Kidney (tissue), 22 donors: ENCODE measurements at places on chromosomes 6 and 20.
A peak's percentile ranks its signal among the peaks of the same experiment; 100 is the strongest.

DNA sequence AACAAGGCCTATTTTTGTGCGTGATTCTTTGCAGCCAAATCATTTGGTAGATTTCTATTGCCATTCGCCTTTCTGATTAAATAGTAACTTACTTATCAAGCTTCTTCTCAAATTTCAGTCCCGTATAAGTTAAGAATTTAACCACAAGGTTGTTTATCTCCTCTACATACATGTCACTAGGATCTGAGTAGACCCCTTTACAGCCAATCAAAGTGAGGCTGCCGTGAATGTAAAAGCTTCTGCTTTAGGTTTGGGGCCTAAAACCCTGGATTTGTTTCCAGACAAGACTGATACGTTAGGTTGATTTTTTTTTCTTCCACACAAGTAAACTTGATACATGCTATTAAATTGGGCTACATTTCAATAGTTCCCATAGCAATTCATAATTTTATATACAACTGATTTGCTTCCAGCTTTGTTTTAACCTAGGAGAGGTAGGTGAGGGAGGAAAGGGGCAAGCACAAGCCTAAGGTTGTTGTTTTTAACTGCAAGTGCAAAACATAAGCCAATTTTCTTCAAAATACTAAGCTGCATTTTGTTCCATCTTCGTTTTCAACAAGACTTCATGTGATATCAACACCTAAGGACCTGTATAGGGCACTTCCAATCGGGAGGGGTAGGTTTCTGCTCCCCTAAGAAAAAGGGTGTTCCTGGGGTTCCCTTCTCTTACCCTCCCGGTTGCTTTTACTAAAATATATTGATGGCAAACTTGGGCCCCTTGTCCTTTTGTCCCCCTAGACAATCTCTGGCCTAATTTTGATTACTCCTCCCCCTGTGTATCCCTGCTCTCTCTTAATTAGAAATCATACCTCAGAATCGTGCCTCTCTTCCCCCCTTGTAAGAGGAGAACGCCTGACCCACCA is 1.7 kb downstream of the RANBP9 start:
- DNase-seq: peak; percentile 21

DNA sequence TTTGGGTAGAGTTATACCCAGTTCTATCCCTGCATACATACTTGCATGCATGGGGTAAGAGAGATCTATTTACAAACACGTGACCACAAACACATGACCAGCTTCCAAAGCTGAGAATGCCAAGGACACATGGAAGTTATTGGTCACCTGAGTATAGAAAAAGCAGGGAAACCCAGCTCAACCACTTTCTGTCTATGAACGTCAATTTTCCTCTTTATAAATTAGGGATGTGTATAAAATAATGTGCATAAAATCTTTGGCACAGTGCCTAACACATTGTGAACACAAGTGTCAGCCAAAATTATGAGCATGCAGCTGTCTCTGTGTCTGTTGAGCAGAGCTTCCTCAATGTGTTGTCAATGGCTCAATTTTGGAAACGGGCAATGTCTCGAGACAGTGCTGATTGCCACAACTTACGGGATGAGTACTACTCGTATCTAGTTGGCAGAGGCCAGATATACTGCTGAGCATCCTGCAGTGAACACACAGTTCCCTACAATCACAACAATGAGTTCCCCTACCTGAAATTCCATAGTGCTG is 44.9 kb downstream of the TPD52L1 start:
- DNase-seq: no peak

GRCh38 chr6:131182991-131183425 is 47.7 kb downstream of the AKAP7 start:
- DNase-seq: no peak

DNA sequence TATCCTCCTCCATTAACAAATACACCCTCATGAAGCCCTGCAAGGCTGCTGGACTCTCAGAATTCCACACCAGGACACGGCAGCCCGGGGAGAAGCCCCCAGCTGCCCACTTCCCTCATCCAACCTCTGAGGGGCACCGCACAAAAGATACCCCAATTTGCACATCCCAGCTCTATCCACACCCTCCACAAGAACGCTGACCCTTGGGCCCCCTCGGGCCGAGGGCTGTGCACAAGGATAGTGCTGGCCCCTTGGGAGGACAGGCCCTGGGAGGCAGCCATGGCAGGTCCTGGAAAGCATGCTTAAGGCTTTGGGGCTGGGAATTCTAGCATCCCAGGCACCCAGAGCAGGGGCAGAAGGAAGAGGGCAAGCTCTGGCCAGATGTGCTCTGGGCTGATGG is 112.8 kb upstream of the PRND start:
- no peak for DNase-seq

GRCh38 chr6:5492356-5492755 is 231.0 kb downstream of the FARS2 start:
- no peak for DNase-seq

GRCh38 chr20:37839432-37839827 is 63.5 kb upstream of the VSTM2L start:
- no peak for DNase-seq

DNA sequence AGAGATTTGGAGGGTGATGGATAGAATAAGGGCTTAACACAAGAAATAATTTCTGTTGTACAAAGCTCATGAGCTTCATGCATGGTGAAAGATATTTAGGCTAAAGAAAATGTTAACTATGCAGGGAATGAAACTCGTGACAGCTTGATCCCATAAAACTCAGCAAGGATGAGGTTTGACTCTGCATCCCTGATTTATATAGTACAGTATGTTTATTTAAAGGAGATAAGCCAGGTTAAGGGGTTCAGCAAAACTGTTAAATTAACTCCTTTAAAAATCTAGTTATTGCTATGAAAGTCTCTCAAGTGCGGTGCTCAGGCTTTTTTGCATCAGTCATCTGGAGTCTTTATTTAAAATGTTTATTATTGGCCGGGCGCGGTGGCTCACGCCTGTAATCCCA is 326.4 kb downstream of the LAMA2 start:
- DNase-seq: no peak
